SK-N-SH treated with all-trans-retinoic acid at 6 μM for 48 hours (cell line): ENCODE measurements at places on chromosomes 5 and 9.
A peak's percentile ranks its signal among the peaks of the same experiment; 100 is the strongest.

DNA sequence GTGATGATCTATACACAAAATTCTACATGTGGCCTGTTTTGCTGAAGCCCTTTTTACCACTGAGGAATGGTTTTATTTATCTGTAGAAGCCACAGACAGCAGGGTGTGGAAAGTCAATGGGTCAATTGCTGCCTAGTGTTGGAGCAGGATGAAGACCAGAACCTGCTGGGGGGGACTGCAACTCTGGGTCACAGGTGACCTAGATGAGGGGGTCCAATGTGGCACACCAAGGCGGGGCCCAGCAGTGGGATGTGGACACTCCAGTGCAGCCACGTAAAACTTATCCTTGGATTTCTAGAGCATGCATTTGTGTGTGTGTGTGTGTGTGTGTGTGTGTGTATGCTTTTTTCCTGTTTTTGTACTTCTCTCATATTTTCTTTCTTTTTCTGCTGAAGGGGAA, 147.5 kb upstream of the PHYKPL start:
- ATAC-seq: no peak

DNA sequence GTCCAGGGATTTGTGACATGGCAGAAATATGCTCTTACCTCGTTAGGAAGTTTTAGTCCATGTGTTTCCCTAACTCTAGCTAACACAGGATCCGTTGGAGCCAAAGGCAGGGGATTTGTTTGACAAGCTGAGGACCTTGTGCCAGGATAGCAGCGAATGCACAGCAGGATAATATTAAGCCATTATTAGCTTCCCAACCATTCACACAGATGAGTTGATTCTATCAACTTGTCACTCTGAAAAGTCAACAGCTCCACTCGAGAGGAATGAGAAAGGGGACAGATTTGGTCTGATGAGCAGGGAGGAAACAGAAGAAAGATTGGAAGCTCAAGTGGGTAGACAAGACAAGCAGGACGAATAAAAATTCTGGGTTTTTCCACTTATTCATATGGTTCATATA, 106.2 kb downstream of the FSTL4 start:
- ATAC-seq: no peak

DNA sequence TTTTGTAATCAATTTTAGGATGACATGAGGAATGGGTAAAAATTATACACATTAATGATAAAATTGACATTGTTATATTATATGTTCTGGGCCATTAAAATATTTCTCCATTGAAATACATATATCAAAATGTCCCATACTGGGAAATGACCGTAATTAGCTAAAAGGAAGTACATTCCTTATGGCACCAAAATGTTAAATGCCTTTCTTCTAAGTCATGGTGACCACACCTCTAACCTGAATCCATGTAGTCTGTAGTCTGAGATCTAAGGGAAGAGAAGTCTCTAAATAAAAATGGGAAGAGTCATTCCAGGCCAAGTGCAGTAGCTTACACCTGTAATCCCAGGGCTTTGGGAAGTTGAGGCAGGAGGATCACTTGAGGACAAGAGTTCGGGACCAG, 10.0 kb upstream of the GDA start:
- no peak for ATAC-seq

GRCh38 chr9:123267481-123268198, 746 bp downstream of the STRBP start:
- 0 out of 3 replicates have a peak, but pooled peaks have one; percentile 6 for ATAC-seq

DNA sequence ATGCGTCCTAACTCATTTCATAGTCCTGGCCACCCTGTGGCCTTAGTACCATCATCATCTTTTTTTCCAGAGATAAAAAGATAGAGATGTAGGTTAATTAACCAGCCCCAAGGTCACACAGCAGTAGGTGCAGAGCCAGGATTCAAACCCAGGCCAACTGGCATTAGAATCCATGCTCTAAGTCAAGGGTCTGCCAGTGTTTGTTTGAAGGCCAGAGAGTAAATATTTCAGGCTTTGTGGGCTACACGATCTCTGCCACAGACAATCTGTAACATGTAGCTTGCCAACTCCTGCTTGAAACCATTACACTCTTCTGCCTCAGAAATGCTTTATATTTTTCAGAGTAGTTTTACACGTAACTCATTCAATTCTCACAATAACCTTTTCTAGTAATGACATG, 119.6 kb downstream of the EFNA5 start:
- no peak for ATAC-seq

DNA sequence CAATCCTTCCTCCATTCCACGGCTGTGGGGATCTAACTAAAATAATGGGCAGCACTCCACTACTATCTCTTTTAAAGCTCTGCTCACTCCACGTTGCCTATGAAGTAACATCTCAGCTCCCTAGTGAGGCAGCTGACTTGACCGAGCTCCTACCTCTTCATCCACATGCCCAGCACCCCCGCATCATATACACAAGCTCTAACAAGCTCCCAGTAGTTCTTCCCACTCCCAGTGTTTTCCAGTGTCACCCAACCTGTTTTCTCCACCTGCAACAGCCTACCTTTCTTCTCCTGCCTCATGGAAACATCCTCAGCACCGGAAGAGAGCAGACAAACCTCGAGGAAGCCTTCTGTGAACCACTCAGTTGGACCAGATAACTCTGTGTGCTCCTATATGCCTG, 50.5 kb downstream of the ELAVL2 start:
- ATAC-seq: no peak

DNA sequence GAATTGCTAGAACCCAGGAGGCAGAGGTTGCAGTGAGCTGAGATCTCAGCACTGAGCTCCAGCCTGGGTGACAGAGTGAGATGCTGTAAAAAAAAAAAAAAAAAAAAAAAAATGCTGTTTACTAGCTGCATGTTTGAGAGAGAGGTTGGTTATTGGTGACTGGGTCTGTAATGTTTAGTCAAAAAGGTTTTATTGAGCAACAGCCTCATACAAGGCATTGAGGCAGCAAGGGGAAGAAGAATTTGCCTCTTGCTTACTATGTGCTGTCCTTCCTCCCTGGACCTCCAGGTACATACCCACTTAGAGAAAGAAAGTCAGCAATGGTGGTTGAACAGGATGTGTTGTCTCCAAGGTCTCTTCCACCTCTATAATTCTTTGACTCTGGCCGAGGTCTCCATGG, 140.7 kb upstream of the SPRY4 start:
- no peak for ATAC-seq

GRCh38 chr9:132939169-132939568, 5.2 kb downstream of the TSC1 start:
- ATAC-seq: no peak

DNA sequence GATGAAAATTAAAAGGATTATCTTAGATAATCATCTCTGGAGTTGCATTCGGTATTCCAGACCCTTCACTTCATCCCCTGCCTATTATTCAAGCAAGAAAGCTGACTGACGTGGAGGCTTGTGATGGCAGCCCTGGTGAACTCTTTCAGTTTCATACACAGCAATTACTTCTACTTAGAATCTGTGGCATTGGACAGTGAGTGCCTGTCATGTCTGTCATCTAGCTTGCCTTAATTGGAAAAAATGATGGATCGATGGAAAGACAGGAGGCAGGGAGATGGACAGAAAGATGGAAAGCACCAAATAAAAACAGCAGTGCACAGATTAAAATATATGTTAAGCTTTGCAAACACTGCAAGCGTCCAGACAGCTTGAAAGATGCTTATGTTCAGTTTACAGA, 1371.0 kb upstream of the CDH6 start:
- ATAC-seq: no peak
